ENCODE measurements at places on chromosomes 12 and 14. TPM values are rescaled to one million over a fixed set of nuclear protein-coding genes. Genes with fewer than 3 reads are reported as not detected.

GRCh38 chr12:112714166-112714710 is 77.3 kb upstream of the RPH3A start:
- DNase-seq = no peak

The ZC2HC1C gene
- 3.6 TPM for total RNA-seq

The SYT10 gene
- total RNA-seq = 0.49 TPM

The TC2N gene
- total RNA-seq = 49.2 TPM

DNA sequence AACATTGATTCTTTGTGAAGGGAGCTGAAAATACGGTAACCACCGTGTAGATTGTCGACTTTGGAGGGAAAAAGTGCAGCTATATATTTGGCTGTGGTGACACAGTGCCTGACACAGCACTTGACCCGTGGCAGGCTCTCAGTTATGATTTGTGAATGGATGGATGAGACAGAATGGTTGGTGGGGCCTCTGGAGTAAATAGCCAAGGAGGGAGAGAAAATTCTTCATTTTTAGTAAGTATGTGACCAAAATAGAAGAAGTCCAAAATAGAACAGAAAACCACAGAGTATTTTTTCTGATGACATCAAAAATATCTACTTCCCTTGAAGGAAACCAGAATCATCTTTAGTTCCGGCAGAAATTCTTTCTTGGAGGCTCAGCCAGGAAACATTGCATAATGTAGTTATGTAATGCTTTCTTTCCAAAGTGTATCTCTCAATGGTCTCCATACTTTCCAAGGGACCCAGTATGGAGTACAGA is 82.0 kb upstream of the WSCD2 start:
- DNase-seq = no peak

The ANKRD33 gene
- total RNA-seq = not detected

Data from sigmoid colon (tissue), 7 donors.